ENCODE measurements at places on chromosomes 5 and 9.

- DNase-seq: no peak
Measured at GRCh38 chr5:155665361-155665760, 651.8 kb downstream of the KIF4B start.

GRCh38 chr9:106889061-106889590, 26.2 kb downstream of the ZNF462 start:
- no peak for DNase-seq

- DNase-seq: no peak
Measured at GRCh38 chr5:149537374-149537975, 13.8 kb downstream of the CSNK1A1 start.

GRCh38 chr5:131821221-131821620, 24.4 kb upstream of the FNIP1 start:
- no peak for DNase-seq

GRCh38 chr5:142420561-142421227, 95.9 kb upstream of the SPRY4 start:
- DNase-seq: no peak

GRCh38 chr5:65037831-65038815, 269.4 kb downstream of the CWC27 start:
- no peak for DNase-seq

GRCh38 chr5:138035605-138036537, 3.0 kb upstream of the FAM13B start:
- DNase-seq: no peak

- DNase-seq: no peak
Measured at GRCh38 chr9:117427357-117427913, 12.6 kb upstream of the ASTN2 start.

DNA sequence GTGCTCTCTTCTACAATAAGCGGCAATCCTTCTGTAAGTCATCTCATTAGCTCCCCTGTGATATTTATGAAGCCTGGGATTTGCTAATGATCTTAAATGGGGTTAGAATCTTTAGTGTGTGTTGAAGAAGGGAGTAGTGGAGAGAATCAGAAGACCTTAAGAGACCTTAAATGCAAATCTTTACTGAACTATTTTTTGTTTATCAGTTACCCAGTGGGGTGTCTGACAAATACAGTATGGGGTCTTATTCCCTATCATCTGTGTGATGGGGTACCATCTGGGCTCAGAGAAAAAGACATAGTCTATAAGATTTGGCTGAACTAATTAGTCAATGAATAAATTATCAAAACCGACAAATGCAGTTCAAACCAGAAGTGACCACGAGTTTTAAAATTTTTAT, 378.4 kb upstream of the SGCD start:
- DNase-seq: no peak

DNA sequence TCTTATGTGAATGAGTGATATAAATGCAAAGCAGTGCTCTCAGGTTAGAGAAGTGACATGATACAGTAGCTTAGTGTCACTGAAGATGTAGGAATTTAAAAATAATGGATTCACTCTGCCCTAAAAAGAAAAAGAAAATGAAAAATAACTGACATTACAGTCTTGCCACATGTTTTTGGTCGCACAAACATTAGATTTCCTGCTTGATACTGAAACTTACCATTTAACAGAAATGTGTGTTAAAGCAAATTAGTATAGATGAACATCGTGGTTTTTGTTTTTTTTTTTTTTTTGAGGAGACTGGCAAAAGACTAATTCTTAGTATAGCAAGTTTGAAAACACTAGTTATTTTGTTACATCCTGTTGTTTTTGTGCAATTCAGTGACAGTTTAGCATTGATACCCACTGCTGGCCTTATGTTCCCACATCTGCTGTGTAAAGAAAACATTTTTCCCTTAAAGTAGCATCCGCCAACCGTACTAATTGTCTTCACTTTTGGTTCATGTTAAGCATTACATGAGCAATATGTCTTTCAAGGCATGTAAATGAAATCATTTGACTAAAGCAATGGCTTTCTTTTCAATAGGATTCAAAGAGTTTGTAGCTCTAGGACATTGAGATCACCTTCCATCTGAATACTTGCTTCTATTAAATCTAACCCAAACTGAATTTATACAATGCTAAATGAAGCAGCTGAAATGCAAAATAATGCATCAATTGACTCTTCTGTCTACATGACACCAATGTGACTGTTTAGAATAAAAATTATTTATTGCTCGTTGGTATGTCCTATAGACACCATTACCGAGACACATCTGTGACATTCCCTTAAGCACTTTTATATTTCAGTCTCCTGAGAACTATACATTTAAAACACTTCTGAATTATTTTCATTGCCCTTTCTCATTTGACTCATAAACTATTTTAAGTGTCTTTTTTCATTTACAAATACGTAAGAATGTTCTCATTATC, 859.1 kb downstream of the MAT2B start:
- no peak for DNase-seq

GRCh38 chr5:55742778-55743177, 4.9 kb downstream of the DDX4 start:
- DNase-seq: no peak

- DNase-seq: no peak
Measured at GRCh38 chr9:2729003-2729402, 11.7 kb downstream of the KCNV2 start.

- DNase-seq: no peak
Measured at GRCh38 chr5:180283026-180283615, 8.8 kb downstream of the MAPK9 start.

DNA sequence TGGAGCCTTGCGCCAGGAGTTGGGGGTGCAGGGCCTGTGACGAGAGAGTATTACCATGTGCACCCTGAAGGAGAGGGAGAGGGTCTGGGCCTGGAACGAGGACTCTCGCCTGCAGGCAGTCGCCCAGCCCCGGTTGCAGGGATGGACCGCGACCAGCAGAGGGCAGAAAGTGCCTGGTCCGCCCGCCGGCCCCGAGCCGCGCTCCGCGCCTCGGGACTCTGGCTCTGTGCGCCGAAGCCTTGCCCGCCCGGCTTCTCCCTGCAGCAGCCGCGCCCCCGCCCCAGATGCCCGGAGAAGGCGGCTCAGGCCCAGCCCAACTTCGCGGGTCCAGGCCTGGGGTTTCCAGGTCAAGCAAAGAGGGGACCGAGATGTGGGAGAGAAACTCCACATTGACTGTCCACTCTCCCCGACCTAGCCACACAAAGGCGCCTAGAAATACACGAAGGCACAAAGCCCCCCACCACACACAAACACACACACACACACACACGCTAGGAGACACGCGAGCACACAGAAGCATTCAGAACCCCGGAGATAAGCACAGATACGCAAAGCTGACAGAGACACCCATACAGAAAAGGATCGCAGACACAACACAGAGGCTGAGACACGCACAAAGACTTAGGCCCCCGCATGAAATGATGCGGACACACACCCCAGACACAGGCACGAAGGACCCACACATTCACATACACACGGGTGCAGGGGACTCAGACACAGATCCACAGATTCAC, 2.0 kb upstream of the LMX1B start:
- no peak for DNase-seq

DNA sequence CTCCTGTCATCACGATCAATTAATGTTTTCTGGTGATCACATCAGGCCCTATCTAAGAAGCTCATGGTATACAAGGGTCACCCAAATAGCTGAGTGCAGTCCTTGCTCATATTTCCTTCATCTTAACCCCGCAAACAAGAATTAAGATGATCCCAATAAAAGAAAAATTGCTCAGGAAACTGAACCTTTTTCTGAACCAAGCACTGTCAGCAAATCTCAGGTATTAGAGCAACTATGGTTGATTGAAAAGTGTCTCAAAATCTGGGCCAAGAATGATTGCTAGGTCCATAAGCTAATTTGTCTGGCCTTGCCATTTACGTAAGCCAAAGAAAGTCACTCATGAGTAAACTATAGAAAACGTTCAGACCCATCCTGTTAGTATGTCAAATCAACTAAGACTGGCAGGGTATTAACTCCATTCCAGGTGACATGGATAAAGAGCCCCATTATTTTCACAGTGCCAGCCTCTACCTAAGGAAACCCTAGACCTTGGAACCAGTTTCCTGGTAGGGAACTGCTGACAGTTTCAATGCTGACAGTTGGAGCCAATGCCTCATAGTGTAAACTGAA, 209.3 kb downstream of the DEPDC1B start:
- DNase-seq: no peak

GRCh38 chr5:78557601-78558000, 91.0 kb downstream of the LHFPL2 start:
- no peak for DNase-seq

DNA sequence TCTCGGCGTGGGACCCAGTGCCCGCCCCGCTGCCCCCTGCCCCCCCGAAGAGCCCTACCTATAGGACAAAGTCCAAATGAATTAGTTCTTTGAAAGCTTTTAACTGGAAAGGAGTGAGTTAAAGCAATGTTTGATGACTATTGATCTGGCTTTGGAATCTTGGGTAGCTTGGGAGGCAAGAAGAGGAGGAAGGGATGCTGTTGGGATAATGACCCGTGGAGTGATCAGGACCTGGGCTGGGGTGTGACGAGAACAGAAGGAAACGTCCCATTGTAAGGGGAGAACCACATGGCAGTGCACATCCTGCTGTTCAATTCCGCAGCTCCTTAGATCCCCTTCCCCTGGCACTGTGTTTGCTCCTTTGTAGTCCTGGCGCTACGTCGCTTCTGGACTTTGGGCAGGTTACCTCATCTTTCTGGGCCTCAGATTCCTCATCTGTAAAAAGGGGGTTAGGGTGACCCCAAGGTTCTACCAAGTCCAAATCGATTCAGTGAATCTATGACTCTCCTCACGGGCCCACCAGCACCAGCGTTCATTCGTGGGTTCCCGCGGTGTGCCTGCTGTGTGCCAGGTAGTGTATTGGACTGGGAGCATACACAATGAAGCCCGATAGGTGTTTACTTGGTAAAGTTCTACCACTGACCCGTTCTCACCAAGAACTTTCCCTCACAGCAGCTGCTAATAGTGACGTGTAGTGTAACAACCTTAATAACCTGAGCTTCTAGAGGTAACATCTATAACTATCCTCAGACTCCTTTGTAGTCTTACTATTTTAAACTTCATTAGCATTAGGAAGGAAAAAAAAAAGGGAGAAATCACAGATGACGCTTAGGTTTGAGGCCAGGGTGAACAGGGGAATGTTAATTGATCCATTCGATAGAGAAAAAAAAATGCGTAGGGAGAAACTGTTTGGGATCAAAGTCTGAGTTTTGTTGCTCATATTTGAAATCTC, 1.1 kb upstream of the NADK2 start:
- DNase-seq: no peak

DNA sequence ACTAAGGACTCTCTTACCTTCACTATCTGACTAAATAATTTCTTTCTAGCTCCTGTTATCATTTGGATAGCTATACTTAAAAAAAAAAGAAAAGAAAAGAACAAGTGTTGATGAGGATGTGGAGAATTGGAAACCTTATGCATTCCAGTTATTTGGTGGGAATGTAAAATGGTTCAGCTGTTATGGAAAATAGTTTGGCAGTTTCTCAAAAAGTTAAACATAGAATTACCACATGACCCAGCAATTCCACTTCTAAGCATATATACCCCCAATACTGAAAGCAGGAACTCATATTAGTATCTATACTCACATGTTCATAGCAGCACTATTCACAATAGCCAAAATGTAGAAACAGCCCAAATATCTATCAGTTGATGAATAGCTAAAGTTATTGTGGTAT, 61.1 kb downstream of the GNA14 start:
- no peak for DNase-seq

GRCh38 chr5:73617510-73618279, 8.3 kb upstream of the ARHGEF28 start:
- no peak for DNase-seq

- DNase-seq: no peak
Measured at GRCh38 chr5:172800088-172800551, 29.1 kb upstream of the DUSP1 start.

- DNase-seq: no peak
Measured at GRCh38 chr5:54480296-54480695, 24.8 kb downstream of the HSPB3 start.

- DNase-seq: no peak
Measured at GRCh38 chr9:34996181-34996904, 6.8 kb downstream of the DNAJB5 start.

DNA sequence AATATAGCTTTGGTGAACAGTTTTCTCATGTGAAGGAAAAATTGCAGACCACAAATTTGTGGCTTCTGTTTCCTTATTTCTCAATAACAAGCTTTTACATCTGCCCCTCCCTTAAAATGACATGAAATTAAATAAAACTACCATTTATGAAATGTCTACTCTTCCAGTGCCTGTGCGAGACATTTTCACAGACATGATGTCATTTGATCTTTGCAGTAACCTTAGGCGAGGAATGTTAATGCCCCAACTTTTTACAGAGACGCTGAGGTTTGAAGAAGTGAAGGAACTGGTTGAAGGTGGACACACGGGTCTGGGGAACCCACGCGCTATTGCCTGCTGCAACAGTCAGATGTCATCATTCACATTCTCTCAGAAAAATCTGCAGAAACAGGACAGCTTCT, 61.5 kb downstream of the OSTF1 start:
- DNase-seq: no peak

GRCh38 chr5:172207511-172207910, 13.5 kb downstream of the EFCAB9 start:
- DNase-seq: no peak

DNA sequence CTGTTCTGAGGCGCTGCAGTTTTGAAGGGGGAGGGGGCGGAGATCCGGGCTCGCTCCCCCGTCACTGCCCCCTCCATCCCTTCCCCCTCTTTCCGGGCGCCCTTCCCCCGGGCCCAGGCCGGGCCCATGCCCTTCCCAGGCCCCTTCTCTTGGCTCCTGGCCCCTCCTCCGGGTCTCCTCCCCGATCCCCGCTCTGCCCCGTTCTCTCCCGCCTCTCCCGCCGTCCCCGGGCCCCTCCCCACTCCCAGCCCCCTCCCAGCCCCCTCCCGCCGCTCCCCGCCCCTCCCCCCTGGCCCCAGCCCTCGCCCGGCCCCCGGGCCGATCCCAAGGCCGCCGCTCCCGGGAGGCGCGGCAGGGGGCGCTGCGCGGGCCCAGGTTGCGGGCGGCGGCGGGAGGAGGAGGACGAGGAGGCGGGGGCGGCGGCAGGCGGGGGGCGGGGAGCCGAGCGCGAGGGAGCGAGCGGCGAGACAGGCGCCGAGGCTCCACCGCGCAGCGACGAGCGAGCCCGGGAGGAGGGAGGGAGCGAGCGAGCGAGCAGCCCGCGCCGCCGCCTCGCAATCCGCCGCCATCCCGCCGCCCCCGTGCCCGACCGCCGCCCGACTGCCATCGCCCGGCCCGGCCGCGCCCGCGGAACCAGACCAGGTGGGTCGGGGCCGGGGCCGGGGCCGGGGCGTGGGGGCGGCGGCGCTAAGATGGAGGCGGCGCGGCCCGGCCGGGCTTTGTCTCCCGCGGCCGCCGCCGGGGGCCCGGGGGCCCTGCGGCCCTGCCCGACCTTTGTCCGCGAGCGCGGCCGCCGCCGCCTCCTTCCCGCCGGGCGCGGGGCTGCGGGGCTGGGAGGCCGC, at the start of gene PRRC2B:
TSS of gene PRRC2B (plus strand) at position 465 of the 842 bp plus-strand sequence. CDS start 36,059 bp downstream, outside the sequence.
- no peak for DNase-seq
